ENCODE measurements at places on chromosomes 13 and 19.

- DNase-seq, result no peak
Observed at GRCh38 chr19:19530889-19531288, 2.2 kb downstream of the YJEFN3 start.

DNA sequence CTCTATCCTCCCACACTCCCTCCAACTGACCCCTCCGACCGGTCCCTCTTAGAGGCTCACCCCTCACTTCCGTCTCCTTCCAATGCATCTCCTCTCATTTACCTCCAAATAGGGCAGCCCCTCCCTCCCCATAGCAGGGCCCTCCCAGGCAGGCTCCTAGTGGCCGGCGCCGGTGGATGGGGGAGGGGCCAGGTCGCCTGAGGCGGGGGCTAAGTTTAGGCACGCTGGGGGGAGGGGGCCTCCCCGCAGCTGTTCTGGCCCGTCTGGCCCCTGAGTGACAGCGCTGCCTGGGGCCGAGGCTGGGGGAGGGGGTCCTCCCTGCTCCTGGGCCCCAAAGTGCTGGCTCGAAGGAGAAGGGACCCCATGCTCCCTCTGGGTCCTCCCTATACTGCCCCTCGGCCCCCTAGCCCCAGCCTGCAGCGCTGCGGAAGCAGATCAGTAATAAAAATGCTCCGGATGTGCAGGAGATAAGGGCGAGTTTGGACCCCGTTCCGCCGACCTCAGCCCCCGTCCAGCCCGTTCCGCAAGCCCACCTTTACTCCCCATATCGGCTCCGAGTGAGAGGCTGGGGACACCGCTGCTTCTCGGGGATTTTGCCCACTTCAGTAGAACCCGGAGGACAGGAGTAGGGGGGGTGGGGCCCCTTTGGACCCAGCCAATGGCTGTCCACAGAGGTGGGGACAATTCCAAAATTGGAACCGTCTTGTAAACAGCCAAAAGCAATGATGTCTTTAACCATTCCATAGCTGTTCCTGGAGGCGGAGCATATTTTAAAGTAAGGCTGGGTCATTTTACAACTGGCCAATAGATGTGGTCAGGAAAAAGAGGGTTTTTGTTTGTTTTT is 4.0 kb downstream of the RTN2 start:
- DNase-seq, result peak; percentile 81

DNA sequence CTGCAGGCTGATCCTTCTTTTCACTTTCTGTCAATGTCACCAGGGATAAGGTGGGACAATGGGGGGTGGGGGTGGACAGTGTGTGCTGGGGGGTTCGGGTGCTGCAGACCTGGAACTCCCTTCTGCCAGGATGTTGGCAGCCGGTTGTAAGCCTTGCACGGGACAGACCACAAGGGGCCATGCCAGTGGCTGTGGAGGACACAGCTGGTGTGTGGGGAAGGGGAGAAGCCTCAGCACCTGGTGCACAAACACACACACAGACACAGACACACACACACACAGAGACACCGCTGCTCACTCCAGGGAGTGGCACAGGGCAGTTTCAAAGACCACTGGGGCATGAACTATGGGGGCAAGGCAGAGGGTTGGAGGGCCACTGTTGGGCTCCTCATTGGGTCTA is 3.6 kb downstream of the F2RL3 start:
- no peak for DNase-seq

GRCh38 chr13:48760626-48761025 is 106.9 kb downstream of the CYSLTR2 start:
- DNase-seq, result no peak

GRCh38 chr13:60850526-60850925 is 453.5 kb downstream of the TDRD3 start:
- DNase-seq, result no peak

DNA sequence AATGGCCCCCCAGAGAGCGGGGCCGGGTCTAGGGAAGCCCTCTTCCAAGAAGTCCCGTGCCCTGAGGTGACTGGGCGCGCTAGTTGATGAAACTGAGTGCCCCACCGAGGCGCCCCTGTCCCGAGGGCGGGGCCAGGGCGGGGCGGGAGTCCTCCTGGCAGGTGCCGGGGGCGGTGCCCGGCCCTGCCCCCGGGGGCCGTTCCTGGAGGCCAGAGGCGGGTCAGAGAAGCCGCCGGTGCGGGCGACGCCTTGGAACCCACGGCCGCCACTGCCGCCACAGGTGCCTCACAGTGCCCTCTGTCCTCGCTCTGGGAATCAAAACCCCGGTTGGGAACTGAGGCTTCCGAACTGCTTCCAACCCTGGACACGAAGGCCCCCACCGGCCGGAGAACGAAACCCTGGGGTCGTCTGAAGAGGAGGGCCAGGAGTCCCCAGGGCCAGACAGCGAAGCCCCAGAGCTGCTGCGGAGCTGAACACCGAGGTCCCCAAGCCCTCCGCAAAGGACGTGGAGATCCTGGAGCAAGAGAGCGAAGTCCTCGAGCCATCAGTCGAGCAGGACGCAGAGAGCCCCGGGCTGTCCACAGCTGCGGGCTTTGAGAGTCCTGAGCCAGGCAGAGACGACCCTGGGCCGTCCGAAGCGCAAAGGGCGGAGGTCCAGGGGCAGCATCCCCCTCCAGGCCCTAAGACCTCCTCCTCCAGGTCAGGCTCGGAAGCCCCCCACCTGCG is at the start of gene MISP3:
TSS of gene MISP3 (plus strand) at position 252 of the 726 bp plus-strand sequence. CDS start 524 bp downstream, outside the sequence.
- DNase-seq, result peak; percentile 52

DNA sequence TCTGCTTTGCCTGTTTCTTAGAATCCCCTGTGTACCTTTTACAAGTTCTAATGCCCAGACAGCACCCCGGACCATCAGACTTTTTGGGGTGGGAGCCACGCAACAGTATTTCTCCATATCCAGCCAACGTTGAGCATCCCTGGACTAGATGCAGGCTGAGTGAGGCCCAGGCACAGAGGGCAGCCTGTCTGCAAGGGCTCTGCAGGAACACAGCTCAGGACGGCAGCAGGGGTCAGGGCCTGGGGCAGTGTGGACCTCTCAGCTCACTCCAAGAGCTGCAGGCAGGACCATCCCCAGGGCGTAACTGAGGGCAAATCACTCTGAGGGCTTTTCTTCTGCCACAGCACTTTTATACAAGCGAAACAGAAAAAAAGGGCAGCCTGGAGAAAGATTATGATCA is 95.8 kb downstream of the DNAJC15 start:
- no peak for DNase-seq

DNA sequence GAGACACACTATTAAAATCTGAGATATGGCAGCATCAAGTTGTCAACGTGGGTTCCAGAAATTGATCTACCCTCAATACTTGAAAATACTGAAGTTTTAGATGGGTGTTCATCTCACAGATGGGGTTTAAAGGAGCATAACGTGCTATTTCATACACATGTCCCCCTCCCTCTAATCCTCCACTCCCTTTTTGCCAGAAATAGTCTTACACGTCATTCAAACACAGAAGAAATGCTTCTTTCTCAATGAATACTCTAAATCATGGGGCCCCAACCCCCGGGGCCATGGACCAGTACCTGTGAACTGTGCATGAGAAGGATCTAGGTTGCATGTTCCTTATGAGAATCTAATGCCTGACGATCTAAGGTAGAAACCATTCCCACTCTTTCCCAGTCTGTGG is 19.6 kb downstream of the KLF12 start:
- no peak for DNase-seq

- DNase-seq, result no peak
Observed at GRCh38 chr13:50921706-50922105, 12.1 kb downstream of the RNASEH2B start.

DNA sequence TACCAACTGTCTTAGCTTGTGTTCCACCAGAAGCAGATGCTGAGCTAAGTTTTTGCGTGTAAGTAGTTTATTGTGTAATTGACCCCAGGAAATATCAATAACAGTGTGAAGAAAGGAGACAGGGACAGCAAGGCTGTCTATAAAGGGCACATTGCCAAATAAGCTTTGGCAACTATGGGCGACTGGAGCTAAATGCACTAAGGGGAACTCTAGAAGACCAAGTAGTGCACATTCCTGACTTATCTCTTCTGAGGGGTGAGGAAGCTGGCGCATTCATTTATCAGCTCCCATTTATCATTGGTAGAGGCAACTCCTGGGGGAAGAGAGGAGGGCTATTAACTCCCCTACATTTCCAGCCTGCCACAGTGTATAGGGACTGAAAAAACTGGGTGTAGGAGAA is 135.0 kb downstream of the DLEU7 start:
- no peak for DNase-seq

GRCh38 chr13:42333613-42334328 is 61.8 kb downstream of the AKAP11 start:
- peak; percentile 73 for DNase-seq

GRCh38 chr13:50549221-50549942 is 294.1 kb downstream of the DLEU7 start:
- no peak for DNase-seq

GRCh38 chr13:31756346-31756745 is 17.0 kb downstream of the RXFP2 start:
- no peak for DNase-seq

DNA sequence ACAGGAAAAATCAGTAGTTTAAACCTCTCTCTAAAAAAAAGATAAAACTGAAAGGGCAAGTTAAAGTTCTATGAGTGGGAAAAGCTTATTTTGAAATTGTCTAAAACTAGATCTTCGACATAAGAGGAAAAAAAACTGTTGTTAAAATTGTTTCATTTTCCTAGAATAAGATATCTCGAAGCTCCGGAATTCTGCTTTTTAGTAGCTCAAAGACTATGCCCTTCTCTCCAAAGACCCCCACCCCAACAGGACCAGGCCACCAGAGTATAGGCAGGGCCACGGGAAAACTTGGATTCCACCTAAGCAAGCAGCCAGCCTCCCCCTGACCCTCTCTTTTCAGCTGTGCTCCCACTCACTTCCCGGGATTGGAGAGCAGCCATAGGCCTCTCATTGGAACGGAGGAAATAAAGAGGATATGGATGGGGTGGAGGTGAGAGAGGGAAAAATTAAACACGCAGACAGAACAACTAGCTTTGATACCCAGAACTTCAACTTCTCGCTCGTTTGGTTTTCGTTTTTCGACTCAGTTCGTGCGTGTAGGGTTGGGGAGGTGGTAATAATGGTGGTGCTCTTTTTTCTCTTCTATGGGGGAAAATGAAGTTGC is 3.0 kb downstream of the POU4F1 start:
- DNase-seq, result no peak

DNA sequence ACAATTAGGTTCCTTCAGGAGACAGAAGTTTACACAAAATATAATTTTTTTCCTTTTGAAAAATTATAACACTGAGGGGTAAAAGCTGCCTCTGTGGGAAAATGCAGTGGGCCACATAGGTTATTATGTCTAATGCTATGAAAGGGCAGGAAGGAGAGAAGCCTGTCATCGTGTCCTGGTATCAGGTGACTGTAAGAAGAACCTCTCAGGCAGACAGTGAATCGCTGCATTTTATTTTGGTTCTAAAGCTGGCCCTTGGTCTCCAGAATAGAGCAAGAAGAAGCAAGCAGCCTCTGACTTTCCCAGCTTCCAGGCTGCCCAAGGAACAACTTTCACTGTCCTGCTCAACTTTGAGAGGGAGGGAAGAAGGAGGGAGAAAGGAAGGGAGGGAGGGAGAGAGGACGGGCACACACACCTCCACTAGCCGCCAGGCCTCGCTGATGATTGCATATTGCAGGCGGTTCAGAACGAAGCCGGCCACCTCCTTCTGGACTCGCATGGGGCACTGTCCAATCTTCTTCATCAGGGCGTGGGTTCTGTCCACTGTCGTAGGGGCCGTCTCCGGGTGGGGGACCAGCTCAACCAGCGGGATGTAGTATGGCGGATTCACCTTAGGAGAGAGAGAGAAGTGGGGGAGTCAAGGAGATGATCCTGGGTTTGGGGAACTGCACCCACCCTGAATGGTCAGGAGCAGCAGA is 93.8 kb downstream of the CRYL1 start:
- DNase-seq, result no peak

DNA sequence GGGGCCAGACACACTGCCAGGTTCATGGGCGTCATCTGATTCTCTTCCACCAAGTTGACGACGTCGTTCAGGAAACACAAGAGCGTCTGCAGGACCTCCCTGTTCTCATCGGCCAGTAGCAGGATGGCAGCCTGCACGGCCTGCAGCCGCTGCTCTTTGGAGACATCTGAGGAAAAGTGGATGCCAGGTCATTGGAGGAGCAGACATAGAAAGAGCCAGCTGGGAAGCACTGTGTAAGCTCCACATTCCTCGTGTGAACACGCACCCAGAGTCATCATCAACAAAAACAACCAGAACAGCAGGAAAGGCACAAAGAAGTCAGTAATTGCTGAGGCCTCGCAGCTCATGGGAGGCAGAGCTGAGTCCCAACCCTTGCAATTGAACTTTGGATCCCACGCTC is 96.5 kb downstream of the KL start:
- no peak for DNase-seq

DNA sequence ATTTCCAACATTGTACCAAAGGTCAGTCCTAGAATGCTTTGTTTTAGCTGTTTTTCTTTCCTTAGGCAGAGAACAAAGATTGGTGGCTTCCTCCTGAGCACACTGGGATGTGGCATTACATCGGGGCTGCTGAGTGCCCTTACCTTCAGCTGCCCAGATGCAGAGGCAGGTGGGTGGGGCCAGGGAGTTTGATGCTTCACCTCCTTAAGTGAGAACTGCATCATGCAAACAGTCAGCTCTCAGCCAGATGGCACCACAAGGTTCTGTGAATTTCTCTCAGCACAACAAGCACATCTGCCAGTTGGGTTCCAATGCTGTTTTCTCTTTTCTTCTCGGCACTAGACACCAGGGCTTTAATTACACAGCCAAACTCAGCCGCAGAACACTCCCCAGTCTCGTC is 87.4 kb upstream of the UBL3 start:
- DNase-seq, result peak; percentile 20

- DNase-seq, result no peak
Observed at GRCh38 chr19:6226012-6226411, 53.8 kb downstream of the MLLT1 start.

DNA sequence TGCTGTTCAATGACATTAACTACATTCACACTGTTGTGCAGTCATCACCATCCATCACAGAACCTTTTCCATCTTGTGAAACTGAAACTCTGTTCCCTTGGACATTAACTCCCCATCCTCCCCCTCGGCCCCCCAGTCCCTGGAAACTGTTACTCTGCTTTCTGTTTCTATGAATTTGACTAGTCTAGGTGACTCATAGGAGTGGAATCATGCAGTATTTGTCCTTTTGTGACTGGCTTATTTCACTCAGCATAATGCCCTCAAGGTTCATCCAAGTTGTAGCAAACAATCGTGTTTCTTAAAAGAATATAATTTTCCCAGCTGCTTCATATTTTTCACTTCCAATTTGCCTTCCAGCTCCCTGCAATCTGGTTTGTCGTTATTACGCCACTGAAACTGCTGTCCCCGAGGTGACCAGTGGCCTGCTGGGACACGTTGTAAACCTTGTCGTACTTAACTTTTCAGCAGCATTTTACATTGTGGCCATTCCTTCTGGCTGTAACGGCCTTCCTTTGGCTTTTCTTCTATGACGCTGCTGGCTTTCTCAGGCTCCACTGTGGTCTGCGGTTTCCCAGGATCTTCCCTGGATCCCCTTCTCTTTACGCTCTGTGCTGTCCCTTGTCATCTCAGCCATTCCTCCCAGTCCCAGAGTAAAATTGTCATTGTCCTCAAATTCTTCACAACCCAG is 74.0 kb downstream of the DHRS12 start:
- DNase-seq, result no peak

DNA sequence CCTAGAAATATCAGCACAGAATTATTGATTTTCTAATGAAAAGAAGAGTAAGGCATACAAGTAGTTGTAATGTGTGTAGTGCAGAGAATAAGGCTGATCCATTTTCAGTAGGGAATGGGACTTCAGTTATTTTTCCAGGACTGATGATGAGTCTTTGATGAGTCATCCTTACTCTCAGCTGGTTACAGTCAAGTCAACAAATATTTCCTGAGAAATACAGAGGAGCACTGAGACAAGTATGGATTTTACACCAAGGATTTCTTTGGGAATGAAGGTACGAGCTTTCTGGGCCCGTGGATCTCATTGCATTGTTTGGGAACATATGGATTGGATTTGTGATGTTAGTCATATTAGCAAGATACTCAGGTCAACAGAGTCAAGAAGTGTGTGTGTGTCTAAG is 502.7 kb downstream of the FGF9 start:
- DNase-seq, result no peak
